ENCODE measurements at places on chromosomes 4 and X.

GRCh38 chr4:82803746-82804145 lies 5.2 kb upstream of the SCD5 start:
- DNase-seq = no peak

DNA sequence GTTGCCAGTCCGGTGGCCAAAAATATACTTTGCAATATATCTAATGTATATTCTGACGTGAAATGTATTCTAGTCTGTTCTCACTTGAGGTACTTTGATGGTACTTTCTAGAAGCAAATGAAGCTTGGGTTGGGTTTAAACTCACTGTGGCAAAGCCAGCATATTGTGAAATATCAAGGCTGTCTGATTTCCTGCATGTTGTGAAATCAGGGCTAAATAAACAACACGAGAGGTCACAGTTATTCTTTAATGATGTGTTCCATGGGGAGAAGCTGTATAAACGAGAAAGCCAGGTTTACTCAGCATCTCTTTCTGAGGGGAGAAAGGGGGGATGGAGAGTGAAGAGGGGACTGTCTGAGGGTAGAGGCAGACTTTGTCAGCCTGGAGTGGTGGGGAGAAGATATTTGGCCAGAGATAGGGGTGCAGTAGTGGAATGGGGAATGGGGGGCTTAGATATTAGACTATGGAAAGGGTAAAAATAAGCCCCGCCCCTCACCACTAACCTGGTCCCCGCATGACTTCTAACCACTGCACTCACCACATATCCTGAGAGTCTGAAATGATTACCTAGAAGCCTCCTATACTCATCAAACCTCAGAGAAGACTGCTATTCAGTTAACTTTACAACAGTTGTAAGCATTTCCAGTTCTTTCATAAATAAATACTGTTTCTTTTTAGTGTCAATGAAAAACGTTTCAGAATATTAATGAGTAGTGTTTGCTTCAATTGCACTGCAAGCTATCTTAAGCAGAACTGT lies 5.9 kb upstream of the SCARB2 start:
- no peak for DNase-seq

DNA sequence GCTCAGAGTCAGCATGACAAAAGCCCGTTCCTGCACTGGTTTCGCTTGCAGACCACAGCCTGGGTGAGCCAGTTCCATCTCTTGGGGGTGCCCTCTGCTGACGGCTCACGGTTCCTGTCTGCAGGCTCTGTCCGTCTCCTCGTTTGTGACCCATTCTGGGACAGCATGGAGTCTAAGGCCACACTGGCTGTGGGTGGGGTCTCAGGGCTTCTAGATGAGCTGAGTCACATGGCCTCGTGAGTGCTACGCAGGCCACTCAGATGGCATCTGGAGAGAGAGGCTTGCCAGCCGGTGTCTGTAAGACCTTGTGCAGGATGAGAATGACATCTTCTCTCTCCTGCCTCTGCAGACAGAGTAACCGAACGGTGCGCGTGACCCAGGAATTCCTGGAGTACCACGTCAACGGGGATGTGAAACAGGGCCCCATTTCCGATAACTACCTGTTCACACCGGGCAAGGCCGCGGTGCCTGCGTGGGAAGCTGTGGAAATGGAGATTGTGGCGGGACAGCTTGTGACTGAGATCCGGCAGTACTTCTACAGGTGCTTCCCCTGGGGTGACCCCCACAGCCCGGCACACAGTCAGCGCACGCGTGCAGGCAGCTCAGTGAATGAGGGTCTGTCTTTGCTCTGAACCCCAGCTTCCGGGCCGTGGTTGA lies 31.6 kb upstream of the MRFAP1 start:
- no peak for DNase-seq

GRCh38 chr4:930028-930551 lies 2.0 kb downstream of the GAK start:
- DNase-seq = no peak

- no peak for DNase-seq
Measured at GRCh38 chrX:39144323-39144722, 343.1 kb downstream of the MID1IP1 start.

DNA sequence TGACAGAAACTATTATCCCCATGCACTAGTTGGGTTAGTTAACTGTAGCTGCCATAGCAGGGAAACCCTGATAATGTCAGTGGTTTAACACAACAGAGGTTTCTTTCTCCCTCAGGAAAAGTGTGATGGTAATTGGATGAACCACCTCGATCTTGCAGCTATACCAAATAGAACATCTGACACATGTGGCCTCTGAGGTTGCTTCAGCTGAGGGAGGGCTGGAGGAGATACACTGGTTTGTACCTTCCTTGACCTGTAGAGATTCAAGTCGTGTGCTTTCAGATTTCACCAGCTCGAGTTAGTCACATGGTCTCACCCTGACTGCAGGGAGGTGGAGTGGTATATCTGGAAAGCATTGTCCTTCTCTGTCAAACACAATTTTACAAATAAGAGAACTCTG lies 147.2 kb upstream of the SFRP2 start:
- no peak for DNase-seq

- no peak for DNase-seq
Measured at GRCh38 chrX:2576793-2577192, 76.0 kb upstream of the DHRSX start.

DNA sequence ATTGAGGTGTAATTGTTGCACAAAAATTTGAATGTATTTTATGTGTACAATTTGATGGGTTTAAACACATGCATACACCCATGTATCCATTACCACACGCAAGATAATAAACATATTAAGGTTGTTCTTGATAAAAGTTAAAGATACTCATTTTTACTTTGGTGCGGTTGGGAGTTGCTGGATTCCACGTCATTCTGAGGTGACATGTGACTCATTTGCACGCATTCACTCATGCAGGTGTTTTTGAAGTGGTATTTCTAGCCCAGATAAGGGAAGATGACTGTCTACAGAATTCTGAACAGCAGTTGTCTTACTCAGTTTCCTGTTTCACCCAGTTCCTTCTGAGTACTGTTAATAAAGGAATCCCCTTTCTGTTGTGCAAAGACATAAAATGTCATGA lies 142.0 kb downstream of the RTL3 start:
- DNase-seq = no peak

- DNase-seq = no peak
Measured at GRCh38 chrX:3066555-3066954, 25.3 kb downstream of the ARSF start.

- no peak for DNase-seq
Measured at GRCh38 chr4:184384810-184385557, 89.4 kb downstream of the IRF2 start.

GRCh38 chr4:76058302-76058701 lies 16.2 kb upstream of the ART3 start:
- no peak for DNase-seq

DNA sequence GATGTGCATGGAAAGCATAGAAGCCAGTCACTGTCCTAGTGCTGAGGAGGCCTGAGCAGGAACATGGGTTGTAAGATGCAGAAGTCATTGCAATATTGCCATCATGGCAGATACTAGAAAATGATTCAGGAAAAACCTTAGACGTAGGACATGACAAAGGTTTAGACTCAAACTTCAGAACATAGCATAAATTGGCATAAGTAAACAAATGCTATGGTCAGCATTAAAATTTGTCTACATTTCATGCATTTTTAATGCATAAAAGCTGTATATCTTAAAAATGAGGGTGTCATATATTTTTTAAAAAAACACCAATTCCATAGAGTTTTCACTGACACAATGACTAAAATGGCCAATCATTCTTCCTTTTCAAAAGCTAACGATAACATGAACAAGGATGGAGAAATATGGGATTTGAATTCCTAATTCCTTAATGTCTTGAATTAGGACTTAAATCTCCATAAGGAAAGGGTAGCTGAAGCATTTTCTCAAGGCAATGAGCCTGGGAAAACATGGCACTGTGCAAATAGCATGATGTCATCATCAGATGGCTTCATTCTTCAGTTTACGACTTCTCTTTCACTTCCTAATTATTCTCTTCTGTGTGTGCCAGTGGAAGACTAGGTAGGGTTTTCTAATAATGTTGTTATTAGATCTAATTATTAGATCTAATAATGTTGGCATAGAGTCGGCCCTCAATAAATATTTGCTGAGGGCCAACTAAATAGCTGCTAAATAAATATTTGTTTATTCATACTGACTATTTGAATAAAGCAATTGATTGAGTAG lies 125.1 kb upstream of the FRG1 start:
- DNase-seq = no peak

GRCh38 chr4:128862608-128863311 lies 53.3 kb downstream of the JADE1 start:
- no peak for DNase-seq

- DNase-seq = no peak
Measured at GRCh38 chr4:78625073-78625472, 73.5 kb downstream of the ANXA3 start.

DNA sequence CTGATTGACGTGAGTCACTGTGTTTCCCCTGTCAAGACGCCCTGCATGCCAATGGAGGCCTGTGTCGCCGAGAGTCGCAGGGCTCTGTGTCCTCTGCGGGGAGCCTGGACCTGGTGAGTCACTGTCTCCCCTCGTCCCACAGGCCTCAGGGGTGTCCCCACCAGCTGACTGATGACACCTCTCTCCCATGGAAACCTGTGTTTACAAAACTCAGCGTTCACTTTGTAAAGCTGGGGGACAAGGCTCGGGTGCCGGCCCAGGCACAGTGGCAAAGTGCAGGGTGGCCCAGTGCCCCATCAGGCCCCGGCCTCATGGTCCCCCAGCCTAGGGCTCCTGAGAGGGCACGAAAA lies 21.2 kb upstream of the HGFAC start:
- no peak for DNase-seq

- DNase-seq = no peak
Measured at GRCh38 chr4:53205970-53206369, 159.9 kb downstream of the SCFD2 start.

- DNase-seq = no peak
Measured at GRCh38 chr4:89598602-89599001, 238.4 kb downstream of the SNCA start.

DNA sequence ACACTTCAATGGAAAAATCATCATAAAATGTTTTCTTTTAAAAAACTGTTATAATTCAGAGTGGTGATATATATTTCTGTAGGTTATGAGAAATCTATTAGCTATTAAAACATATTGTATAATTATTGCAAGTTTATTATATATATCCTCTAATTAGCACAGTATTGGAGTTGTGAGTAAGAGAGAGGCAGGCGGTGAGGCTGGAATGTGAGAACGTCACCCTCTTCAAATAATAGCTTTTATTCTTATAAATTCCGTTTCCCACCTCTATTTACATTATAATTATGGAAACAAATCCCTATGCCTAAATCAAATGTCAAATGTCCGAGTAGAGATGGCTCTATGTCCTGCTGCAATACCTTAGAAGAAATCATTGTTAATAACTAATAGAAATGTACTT lies 292.9 kb downstream of the ADGRL3 start:
- DNase-seq = no peak

DNA sequence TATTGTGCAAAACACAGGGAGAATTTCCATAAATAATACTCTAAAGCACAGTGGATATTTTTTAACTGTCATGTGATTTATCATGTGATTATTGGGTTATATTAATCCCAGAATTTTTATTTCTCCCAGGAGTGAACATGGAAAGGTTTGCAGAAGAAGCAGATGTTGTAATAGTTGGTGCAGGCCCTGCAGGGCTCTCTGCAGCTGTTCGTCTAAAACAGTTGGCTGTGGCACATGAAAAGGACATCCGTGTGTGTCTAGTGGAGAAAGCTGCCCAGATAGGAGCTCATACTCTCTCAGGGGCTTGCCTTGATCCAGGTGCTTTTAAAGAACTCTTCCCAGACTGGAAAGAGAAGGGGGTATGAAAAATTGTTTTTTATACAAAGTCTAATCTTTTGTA lies 10.0 kb downstream of the ETFDH start:
- DNase-seq = no peak

GRCh38 chrX:86946569-86946968 lies 571.0 kb upstream of the KLHL4 start:
- DNase-seq = no peak

GRCh38 chr4:30436394-30436793 lies 283.8 kb upstream of the PCDH7 start:
- no peak for DNase-seq

- DNase-seq = no peak
Measured at GRCh38 chr4:145075742-145076468, 22.1 kb downstream of the ANAPC10 start.

- no peak for DNase-seq
Measured at GRCh38 chr4:244471-244870, 60.8 kb downstream of the ZNF732 start.

DNA sequence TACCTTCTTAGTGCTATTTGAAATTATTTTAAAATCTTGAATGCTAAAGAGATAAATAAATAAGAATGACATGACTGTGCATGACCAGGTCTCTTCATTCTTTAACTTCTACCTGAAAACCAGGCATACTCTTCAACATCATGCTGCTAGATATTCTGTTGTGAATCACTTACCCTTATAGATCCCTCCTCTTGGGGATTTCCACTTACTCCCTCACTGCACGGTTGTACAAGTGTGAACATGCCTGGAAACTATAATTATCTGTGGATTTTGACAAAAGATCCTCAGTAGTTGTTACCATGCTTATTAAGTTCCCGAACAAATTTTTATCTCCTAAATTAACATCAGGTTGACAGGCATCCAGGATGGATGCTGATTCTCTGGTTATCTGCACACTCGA lies 54.3 kb downstream of the ADGRL3 start:
- DNase-seq = no peak

DNA sequence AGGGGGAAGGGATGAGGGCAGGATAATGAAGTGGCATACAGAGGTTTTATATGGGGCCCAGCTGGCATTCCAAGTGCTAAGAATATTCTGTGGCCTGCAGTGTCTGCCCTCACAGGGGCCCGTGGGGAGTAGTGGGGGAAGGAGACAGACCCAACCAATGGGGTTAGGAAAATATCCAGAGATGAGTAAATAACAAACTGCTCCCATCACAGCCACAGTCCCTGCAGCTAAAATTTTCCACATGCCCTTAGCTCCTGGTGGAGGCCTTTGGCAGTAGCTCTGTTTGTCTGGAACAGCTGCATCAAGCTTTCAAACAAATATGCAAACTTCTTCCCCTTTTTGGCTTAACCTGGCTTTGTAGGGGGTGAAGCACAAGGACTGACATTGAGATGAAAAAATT lies 3.1 kb downstream of the SRPX2 start:
- DNase-seq = no peak

DNA sequence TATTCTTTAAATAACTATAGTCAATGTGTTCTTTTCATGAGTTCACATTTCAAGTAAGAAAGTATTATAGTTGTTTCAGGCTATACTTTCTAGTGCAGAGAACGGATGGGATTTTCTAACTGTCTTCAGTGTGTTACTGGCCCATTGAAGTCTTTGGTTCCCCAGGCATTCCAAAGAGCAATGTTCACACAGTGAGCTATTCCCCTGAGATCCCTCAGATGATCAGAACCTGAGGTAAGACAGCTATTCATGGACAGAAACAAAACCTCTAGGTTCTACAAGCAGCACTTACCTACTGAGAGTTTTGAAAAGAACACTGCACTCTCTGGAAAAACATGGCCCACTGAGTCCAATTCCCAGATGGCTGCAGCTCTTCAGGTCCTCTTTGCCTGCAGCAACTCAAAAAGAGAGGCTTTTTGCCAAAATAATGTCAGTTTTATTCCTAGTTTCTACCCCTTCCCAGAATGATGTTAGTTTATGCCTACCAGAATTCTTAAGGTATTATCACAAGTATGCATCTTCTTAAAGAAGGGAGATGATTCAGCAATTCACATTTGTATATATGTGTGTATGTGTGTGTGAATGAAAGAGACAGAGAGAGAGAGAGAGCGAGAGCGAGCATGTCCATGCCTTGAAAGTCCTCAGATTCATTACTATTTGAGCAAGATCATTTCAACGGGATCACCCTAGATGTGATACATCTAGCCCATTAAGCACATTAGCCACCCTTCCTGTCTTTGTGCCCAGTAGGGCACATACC lies 146.1 kb downstream of the PDHA2 start:
- DNase-seq = no peak
